NCI-H1105 (cell line): ENCODE measurements at places on chromosomes 3 and 15.

DNA sequence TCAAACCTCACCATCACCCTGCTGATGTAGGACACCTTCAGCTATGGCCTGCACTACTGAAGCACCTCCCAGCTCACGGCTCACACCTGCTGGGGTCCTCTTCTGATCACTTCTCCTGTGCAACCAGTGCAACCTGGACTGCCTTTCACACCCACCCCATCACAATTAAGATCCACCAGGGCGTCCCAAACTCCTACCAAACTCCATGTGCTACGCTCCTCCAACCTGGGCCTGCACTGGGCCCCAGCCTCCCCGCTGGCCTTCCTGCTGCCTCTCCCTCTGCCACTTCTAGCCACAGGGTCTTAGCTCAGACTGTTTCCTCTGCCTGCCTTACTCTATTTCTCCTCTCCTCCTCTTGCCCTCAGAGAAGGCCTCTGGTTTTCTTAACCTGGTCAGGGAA, 12.8 kb downstream of the MESD start:
- DNase-seq, result no peak

DNA sequence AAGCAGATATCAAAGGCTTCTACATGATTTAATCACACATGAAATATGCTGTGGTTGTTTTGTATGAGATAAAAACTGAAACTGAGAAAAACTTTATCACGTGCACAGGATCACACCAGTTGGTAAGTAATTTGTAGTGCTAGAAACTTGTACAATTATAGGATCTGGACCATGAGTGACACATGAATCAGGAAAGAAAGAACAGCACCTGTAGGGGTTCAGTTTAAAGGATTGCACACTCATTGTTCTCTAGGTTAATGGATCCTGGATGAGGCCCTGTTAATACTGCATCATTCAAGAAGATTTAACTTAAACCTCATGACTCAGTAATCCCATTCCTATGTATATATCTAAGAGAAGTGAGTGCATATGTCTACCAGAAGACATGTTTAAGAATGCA, 87.9 kb downstream of the STT3B start:
- no peak for DNase-seq

- DNase-seq, result no peak
These were observed 127.1 kb downstream of the NR1D2 start for GRCh38 chr3:24072193-24072592.

DNA sequence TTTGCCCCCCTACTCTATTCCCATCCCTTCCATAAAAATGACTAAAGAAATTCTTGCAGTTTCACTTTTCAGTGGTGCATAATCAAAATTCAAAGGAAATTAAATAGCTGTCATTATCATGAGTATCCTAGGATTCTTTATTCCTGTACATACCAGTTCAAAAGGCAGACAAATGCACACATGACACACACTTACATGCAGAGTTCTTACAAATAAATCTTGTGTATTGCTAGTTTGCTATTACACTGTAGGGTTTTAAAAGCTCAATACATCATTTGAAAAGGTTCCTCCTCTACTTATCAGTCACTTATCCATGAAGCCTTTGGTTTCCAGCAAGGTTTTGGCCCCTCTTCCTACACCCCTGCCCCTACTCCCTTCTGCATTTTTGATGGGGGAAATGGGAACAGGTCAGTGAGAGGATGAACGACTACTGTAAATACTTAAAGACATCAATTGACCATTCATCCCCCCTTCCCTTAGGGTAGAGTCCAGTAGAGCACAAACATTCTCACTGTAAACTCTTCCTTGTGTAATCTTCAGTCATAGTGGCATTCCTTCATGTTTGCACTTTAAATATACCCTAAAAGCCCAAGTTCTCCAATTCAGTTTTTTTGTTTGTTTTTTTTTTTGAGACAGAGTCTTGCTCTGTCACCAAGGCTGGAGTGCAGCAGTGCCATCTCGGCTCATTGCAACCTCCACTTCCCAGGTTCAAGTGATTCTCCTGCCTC, 92.6 kb downstream of the SUCLG2 start:
- DNase-seq, result no peak

DNA sequence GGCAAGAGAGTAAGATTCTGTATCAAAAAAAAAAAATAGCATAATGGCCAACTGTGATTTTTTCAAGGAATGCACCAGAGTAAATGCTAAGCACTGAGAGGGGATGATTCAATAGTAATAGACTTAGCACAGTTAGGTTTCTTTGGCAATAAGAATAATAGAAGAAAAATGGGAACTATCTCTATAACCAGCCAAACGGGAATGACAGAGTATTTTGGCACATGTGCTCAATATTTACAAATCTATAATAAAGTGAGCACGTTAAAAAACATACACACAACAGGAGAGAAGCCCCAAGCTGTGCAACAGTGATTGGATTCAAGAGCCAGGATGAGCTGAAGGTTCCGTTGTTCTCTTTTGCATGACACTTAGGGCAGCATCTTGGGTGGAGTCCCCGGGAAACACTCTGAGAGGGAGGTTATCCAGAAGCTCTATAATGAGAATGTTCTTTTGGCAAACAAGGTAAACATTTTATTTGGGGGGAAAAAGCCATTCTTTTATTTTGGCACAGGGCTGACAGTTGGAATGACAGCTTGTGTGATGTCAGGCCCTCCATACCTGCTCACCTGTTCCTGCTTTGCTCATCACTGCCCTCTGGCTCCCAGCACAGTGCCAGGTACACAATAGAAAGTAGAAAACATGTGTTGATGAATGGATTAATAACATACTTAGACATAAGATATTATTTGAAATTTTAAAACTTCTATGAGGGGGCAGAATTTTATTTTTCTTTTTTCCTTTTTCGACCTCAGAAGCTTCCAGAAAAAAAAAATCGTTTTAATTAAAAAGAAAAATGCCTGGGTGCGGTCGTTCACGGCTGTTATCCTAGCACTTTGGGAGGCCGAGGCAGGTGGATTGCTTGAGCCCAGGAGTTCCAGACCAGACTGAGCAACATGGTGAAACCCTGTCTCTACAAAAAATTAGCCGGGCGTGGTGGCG, 44.0 kb upstream of the MUC4 start:
- no peak for DNase-seq

DNA sequence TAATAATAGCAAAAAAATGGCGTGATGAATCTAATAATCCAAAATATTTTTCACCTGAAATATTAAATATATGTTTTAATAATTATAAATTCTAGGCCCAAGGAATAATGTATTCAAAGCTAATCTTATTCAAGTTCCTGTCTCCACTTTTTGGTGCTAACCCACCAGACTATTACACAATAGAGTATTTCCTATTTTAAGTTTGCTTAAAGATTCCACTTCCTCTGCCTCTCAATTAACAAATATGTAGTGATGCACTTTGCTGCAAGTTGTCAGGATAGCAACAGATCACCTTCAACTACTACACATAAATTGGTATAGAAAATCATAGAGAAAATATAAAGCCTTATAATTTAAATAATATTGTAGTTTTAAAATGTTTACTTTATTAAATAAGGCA, 467.5 kb downstream of the C3orf38 start:
- no peak for DNase-seq

DNA sequence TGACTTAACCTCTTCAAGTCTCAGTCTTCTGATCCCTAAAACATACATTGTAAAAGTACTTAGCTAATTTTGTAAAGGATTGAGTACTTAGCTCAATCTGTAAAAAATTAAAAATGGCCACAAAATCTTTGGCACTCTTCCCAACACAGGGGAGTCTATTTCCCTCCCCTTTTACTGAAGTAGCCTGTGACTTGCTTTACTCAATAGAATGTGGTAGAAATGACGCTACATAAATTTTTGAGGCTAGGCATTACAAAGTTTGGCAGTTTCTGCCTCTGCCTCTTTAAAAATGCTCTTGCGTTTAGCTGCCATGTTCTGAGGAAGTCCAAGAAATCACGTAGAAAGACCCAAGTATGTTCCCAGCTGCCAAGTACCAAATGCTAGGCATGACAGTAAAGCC, 80.2 kb downstream of the CBLB start:
- DNase-seq, result no peak

GRCh38 chr15:85773249-85773648, 21.5 kb downstream of the KLHL25 start:
- DNase-seq, result no peak

DNA sequence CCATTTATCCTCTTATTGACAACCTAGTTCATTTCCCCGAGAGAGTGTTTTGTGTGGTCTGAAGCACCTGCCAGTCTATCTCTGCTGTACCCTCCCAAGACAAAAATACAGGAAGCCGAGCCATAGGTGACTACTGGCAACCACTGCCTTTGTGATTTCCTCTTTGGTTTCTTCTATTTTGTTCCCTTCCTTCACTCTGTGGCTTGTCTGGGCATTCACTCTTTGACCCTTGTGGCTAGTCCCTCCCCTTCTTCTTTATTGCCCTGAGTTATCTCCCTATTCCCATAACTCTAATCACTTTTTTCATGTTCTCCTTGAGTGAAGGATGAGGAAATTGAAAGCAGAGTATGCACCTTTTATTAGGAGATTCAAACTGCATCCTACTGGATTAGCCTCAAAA, at the start of gene ADGRG7:
TSS of gene ADGRG7 (plus strand) at position 297 of the 400 bp plus-strand sequence. CDS start 256 bp downstream, outside the sequence.
- DNase-seq, result no peak

DNA sequence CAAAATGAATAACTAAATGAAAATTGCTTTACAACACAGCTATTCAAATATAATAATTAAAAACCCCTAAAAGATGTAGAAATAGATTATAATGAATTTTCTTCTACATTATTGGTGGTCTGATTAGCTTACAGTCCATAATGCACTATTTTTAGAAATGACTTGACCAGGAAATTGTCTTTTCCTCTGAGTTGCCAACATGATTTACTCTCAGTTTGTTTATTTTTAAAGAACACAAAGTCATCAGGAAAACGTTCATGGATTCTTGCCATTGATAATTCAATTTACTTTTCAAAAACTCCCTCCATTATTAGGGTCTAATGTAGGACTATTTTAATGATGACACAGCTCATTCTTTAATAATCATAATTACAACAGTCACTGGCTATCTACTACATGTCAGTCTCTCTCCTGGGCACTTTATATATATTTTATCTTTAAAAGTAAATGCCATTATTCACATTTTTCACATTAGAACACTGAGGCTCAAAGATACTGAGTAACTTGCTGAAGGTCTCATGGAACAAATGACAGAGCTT, 1.1 kb downstream of the TM4SF18 start:
- no peak for DNase-seq
